ENCODE measurements at places on chromosomes 2 and 18.

DNA sequence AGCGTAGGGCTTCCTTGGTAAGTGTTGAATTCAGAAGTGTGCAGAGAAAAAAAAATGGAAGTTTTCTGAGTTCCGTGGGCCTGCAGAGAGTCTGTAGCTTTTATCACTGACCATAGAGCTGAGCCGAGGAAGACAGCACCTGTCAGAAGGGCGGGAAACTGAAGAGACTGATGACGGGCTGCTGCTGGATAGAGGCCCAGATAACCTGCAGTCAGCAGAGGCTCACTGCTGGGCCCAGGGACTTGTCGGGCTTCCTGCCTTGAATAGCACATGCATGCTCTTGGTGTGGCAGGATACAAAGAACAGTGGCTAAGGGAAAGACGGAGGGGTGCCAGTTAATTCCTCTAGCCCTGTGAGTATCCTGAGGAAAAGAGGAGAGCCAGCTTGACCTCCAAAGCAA, 166.4 kb downstream of the MGAT5 start:
- no peak for DNase-seq

DNA sequence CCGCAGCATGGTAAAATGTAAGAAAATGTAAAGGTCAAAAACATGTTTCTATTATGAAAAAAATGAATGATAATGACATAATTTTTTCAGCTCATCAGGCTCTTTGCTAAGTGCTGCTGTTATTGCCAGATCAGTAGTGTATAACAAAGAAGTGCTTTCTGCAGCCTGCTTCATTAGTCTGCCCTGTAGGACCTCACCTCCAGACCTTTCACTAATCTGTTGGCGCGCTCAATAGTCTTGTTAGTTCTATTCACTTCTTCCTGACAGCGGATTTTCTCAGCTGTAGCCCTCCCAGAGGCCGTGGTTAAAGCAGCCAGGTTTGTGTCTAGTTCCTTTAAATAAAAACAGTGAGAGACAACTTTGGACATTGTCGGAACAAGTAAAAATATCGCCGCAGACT, 97.7 kb downstream of the CDCA7 start:
- no peak for DNase-seq

GRCh38 chr2:196538189-196538588, 101.3 kb upstream of the CCDC150 start:
- DNase-seq: no peak

GRCh38 chr2:96092573-96092877, 23.8 kb downstream of the ADRA2B start:
- DNase-seq: no peak
